Suprapubic skin (tissue), 4 donors: ENCODE measurements at places on chromosomes 3 and 15. TPM values are rescaled to one million over a fixed set of nuclear protein-coding genes. Genes with fewer than 3 reads are reported as not detected.

ZNF385D gene
- total RNA-seq, result 0.86 TPM

ATP10A gene
- total RNA-seq, result 7.1 TPM

ZBTB20 gene
- 23.6 TPM for total RNA-seq

EPHA3 gene
- total RNA-seq, result 0.89 TPM

ATP13A5 gene
- 9.8 TPM for total RNA-seq

A4GNT gene
- not detected for total RNA-seq

KCNMB3 gene
- total RNA-seq, result 0.83 TPM

FANCD2OS gene
- total RNA-seq, result not detected

GCSAM gene
- total RNA-seq, result 0.62 TPM

CRYGS gene
- 2.2 TPM for total RNA-seq

POLR2H gene
- 42.4 TPM for total RNA-seq

AGBL1 gene
- not detected for total RNA-seq

ECE2 gene
- not detected for total RNA-seq

LOXL1 gene
- 9.0 TPM for total RNA-seq

PIF1 gene
- 1.3 TPM for total RNA-seq

SLC38A3 gene
- total RNA-seq, result 1.5 TPM

IQCH gene
- 1.4 TPM for total RNA-seq

SLC28A2 gene
- total RNA-seq, result not detected

SH3GL3 gene
- total RNA-seq, result 1.2 TPM

ASB14 gene
- not detected for total RNA-seq

CCR2 gene
- 0.80 TPM for total RNA-seq

KLHDC8B gene
- total RNA-seq, result 63.6 TPM

TTC23 gene
- total RNA-seq, result 18.3 TPM

XXYLT1 gene
- 8.0 TPM for total RNA-seq

B3GALNT1 gene
- total RNA-seq, result 8.1 TPM

CTXN2 gene
- total RNA-seq, result not detected

GOLGA8J gene
- not detected for total RNA-seq

ERICH6 gene
- not detected for total RNA-seq

SLC49A4 gene
- total RNA-seq, result 33.3 TPM

BCHE gene
- total RNA-seq, result 4.6 TPM

CFAP44 gene
- 17.2 TPM for total RNA-seq

AP3B2 gene
- total RNA-seq, result 2.5 TPM

WNT5A gene
- total RNA-seq, result 9.4 TPM
